ENCODE measurements at places on chromosomes 3 and 15.

GRCh38 chr15:35289024-35289617, 204.0 kb upstream of the NANOGP8 start:
- DNase-seq: no peak

GRCh38 chr3:11290743-11291680, 18.8 kb downstream of the ATG7 start:
- peak; percentile 18 for DNase-seq

GRCh38 chr3:187912007-187912406, 166.7 kb upstream of the BCL6 start:
- no peak for DNase-seq

- no peak for DNase-seq
Measured at GRCh38 chr3:152291238-152291637, 22.5 kb downstream of the MBNL1 start.

DNA sequence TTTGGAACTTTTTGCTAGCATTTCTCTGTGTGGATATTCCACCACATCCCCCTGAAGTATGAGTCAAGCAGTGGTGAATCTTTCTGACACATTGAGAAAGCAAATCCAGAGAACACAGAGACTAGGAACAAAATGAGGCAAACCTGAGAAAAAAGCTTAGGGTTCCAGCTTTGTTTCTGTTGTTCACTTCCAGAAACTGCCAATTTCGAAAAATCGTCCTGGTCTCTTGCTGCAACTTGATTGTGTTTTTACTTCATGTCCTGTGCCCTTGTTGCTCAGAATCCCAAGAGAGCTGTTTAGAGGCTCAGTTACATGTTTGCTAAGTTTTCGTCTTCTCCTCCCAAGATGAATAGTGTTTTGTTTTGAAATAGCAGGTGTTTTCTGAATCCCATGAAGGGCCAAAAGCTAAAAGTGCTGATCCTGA, 13.7 kb downstream of the MAP2K1 start:
- no peak for DNase-seq
